ENCODE measurements at places on chromosomes 4 and X.

GRCh38 chrX:69113723-69114122 is 51.5 kb downstream of the PJA1 start:
- DNase-seq, result no peak

- DNase-seq, result no peak
Measured at GRCh38 chr4:184361443-184361842, 112.9 kb downstream of the IRF2 start.

GRCh38 chr4:172188248-172188988 is 375.2 kb downstream of the GALNTL6 start:
- DNase-seq, result no peak

- peak; percentile 46 for DNase-seq
Measured at GRCh38 chrX:40171513-40172400, 74.0 kb upstream of the BCOR start.

GRCh38 chr4:13103382-13104015 is 380.6 kb downstream of the RAB28 start:
- DNase-seq, result no peak

- no peak for DNase-seq
Measured at GRCh38 chrX:41317477-41318208, 16.3 kb upstream of the DDX3X start.

GRCh38 chrX:106050054-106050453 is 11.5 kb upstream of the SERPINA7 start:
- no peak for DNase-seq

- DNase-seq, result no peak
Measured at GRCh38 chr4:155972098-155972497, 18.4 kb upstream of the CTSO start.

- peak; percentile 61 for DNase-seq
Measured at GRCh38 chr4:98663226-98664006, 5.0 kb upstream of the TSPAN5 start.

DNA sequence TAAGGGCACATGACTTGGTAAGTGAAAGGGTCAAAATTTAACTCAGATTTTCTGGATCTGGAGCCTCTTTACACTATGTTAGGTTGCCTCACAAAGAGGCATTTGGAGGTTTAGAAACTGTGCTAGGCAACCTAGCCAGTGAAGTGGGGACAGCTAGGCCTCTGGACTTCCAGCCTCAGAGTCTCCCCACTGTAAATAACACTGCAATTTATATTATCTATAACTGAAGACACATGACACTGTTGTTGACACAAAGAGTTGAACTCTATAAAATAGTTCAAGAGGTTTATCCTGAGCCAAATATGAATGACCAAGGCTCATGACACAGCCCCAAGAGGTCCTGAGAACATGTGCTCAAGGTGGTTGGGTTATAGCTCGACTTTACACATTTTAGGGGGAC is 74.9 kb upstream of the IQCM start:
- no peak for DNase-seq

GRCh38 chrX:33324099-33324498 is 112.8 kb upstream of the DMD start:
- DNase-seq, result no peak

DNA sequence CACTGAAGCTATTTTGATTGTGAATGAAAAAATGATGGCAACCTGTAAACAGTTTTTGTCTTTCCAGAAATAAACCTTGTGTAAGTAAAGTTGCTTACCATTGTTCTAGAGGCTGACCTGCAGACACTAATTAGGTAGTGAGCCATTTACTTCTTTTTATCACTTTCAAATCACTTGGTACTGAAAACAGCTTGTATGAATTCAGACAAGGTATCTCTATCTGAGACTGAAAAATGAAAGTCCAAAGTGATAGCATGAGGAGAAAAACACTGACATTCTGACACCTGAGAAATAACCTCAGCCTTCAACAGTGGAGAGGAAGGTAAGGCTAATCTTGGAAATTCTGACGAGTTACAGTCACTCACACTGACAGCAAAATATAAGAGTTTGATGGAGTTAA is 238.8 kb downstream of the GPC3 start:
- no peak for DNase-seq

- DNase-seq, result no peak
Measured at GRCh38 chr4:27861802-27862201, 1001.2 kb downstream of the STIM2 start.
